Activated T-cell treated with anti-CD3 and anti-CD28 coated beads, Interleukin-2, amount 50 U/mL, for 72 hours (primary cell): ENCODE measurements at places on chromosomes 2 and 18. TPM values are rescaled to one million over a fixed set of nuclear protein-coding genes. Genes with fewer than 3 reads are reported as not detected.

Gene PARD6G
- total RNA-seq, result not detected

Gene C1QL2
- total RNA-seq, result not detected

- H3K27ac ChIP-seq, result no peak overlapping the region
- DNase-seq, result no peak
- H3K36me3 ChIP-seq, result no peaks in the 10 kb centered on the region
- H3K27me3 ChIP-seq, result no peaks in the 10 kb centered on the region
- no peak overlapping the region for H3K4me3 ChIP-seq
Measured at GRCh38 chr2:9565436-9566153, 10.0 kb upstream of the ADAM17 start.

- H3K27me3 ChIP-seq, result no peaks in the 10 kb centered on the region
- no peak for DNase-seq
- peaks cover 31% of the 10 kb centered on the region for H3K4me1 ChIP-seq
Measured at GRCh38 chr18:13605901-13606300, 120.5 kb downstream of the FAM210A start.

DNA sequence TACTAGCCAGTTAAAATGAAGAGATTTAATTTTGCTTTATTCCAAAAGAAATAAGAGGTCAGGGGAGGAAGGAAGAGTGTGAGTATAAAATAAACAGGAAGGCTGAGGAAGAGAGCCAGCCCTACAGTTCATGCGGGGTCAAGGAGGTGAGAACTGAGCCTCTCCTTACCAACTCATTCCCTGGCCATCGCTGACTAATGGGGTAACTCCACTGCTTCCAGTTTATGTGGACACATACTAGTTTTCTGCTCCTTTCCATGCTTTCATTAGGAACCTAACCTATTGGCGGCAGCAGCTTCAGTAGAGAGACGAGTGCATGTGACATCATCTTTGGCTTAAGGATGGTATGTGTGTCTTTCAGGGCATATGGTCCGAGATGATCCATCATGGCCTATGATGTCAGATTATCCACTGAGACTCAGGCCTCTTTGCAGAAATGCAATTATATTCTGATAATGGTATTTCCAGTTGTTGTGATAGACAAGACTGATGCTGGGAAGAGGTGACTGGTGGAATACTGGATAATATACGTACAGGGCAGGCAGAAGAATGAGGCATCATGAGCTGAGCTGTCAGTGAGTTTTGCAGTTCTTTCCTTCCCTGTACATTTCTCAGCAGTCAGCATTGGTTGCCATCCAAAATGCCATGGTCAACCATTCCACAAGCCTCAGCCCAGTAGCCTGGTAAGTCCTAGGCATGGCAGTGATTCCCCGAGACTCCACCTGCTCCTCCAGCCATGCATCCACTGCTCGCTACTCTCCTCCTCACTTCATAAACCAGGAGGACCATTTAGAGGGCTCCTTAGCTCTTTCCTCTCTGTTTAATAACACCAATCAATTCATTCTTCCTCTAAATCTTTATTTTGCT is 184.6 kb upstream of the OSR1 start:
- no peak for DNase-seq
- H3K36me3 ChIP-seq, result no peaks in the 10 kb centered on the region
- H3K4me3 ChIP-seq, result no peak overlapping the region
- H3K27ac ChIP-seq, result no peak overlapping the region
- no peaks in the 10 kb centered on the region for H3K4me1 ChIP-seq

GRCh38 chr2:206054952-206055351 is 31.0 kb downstream of the INO80D start:
- H3K27me3 ChIP-seq, result no peaks in the 10 kb centered on the region
- no peak overlapping the region for H3K4me3 ChIP-seq
- no peak overlapping the region for H3K27ac ChIP-seq

- H3K4me1 ChIP-seq, result no peaks in the 10 kb centered on the region
- DNase-seq, result no peak
- no peak overlapping the region for H3K4me3 ChIP-seq
- H3K27me3 ChIP-seq, result peaks cover 12% of the 10 kb centered on the region
- no peak overlapping the region for H3K27ac ChIP-seq
Measured at GRCh38 chr2:108305901-108306300, 17.2 kb downstream of the SULT1C2 start.
